ENCODE measurements at places on chromosomes 7 and 10. TPM values are rescaled to one million over a fixed set of nuclear protein-coding genes. Genes with fewer than 3 reads are reported as not detected.

DNA sequence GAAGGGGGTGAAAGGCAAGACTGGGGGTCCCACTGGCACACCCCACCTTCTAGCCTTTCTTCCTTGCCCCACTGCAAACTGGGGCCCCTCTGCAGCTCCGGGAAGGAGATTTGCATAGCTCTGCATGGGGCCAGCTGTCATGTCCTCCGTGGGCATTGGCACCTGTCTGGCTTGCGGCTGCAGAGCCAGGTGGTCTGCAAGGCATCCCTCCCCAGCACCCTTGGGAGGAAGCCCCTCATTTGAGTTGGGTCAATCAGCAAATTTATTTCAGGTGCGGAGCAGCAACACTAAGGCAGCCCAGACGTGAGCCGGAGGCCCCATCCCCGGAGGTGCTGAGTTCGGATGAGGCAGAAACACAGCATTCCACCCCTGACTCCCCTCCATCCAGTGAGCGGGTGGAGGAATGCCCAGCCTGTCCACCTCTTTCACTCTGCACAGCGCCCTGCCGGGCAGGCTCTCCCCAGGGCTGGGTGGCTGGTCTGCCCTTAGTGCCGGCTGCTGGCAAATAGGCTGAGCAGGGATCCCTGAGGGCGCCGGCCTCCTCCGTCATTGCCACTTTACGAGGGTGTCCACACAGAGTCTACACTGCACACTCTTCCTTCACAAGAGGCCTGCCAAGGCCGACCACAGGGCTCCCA is 143.2 kb downstream of the TCERG1L start:
- H3K4me3 ChIP-seq: no peak overlapping the region
- no peaks in the 10 kb centered on the region for H3K36me3 ChIP-seq
- DNase-seq: no peak
- H3K27ac ChIP-seq: no peak overlapping the region
- H3K27me3 ChIP-seq: no peaks in the 10 kb centered on the region

DNA sequence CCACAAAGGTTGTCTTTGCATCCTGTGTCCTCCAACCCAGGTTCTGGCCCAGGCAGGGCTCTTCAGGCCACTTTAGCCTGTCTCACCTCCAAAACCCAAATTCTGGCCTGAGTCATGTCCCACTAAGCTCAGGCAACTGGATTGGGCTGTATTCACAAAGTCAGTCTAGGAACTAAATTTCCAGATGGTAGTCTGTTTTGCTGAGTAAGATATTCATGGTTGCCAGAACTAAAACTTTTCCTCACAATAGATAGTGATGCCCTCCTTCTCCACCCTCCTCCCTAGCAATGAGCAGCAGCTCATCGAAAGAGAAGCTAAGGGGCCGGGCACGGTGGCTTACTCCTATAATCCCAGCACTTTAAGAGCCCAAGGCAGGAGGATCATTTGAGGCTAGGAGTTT is 2.9 kb upstream of the ZNF713 start:
- no peak for DNase-seq
- peaks cover 3% of the 10 kb centered on the region for H3K4me1 ChIP-seq
- no peaks in the 10 kb centered on the region for H3K36me3 ChIP-seq
- H3K27ac ChIP-seq: no peak overlapping the region

- H3K27ac ChIP-seq: no peak overlapping the region
- H3K27me3 ChIP-seq: no peaks in the 10 kb centered on the region
- no peak overlapping the region for H3K4me3 ChIP-seq
- H3K36me3 ChIP-seq: no peaks in the 10 kb centered on the region
Observed at GRCh38 chr7:25009257-25009656, 29.3 kb upstream of the OSBPL3 start.

DNA sequence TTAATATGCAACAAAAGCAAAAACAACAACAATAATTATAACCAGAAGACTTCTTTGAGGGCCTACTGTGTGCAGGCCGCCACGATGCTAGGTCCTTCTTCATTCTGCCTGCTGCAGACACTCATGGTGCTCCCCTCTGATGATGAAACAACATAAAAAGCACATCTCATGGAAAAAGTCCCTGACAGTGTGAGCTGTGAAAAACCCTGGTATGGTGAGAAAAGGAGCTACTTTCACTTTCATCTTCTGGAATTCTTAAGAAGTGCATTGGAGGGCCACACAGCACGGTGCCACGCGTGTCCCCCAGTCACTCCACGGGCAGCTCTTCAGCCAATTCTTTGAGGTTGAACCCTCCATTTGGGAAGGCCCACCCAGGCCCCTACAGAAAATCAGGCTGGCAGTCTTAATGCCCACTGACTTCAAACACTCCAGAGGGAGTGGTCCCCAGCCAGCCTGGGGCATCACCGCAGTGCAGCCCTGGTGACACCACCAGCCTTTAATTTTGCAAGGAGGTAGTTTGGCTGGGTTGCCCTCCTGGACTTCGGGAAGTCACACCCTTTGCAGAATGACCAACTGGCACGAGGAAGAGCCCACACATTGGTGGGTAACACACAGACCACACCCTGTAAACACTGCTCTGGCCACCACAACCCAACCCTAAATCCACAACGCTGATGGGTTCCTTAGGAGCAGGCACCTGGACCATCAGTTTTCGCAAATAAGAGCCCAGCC is 7.7 kb downstream of the KCNMA1 start:
- no peak overlapping the region for H3K4me3 ChIP-seq
- H3K4me1 ChIP-seq: no peaks in the 10 kb centered on the region
- H3K27me3 ChIP-seq: no peaks in the 10 kb centered on the region
- H3K27ac ChIP-seq: no peak overlapping the region

DNA sequence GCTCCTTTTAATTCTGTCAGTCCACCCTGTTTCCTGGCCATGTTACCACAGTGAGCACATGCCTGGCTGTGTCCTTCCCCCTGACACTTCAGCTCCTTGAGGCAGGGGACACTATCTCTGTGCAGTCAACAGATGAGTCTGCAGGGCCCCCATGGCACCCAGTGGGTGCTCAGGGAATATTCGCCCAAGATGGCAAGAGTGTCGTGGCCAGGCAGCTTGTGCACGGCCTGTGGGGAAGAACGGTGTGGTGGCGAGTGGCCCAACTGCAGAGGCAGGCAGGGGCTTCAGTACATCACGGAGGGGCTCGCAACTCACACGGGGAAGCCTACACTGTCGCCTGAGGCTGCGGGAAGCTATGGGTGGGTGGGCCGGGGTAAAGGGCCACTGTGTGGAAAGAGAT is 91.1 kb downstream of the TRRAP start:
- DNase-seq: no peak
- H3K36me3 ChIP-seq: peaks cover 70% of the 10 kb centered on the region
- H3K4me3 ChIP-seq: no peak overlapping the region

DNA sequence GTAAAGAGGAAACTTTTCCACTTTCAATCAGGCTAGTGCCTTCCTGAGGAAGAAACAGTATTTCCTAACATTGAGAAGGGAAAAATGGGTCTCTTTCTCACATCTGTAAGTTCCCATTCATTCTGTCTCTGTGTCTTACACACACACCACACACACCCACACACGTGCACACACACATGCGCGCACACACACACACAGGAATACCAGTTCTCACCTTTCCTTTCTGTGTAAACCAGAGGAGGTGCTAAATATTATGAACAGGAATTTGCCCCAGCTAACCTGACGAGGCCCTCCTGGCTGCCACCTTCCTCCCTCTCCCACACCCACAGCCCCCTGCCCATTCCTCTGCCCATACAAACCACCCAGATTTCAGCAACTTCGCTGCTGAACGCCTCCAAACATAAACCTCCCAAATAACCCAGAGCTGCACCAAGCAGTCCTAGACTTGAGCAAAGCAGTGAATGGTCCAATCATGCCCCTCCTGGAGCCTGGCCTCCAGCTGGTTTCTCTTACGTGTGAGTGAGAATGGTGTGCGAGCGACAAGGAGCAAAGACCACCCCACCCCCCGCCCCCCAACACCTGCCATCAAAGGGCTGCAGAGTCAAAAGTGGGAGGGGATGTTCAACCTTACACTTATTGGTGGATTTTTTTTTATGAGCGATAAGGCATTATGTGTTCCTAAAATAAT is 190.5 kb downstream of the HECW1 start:
- no peaks in the 10 kb centered on the region for H3K27me3 ChIP-seq
- H3K4me1 ChIP-seq: no peaks in the 10 kb centered on the region
- no peak overlapping the region for H3K27ac ChIP-seq
- DNase-seq: no peak
- H3K4me3 ChIP-seq: no peak overlapping the region
- no peaks in the 10 kb centered on the region for H3K36me3 ChIP-seq

GRCh38 chr10:5932345-5932744 is 42.3 kb downstream of the FBH1 start:
- no peak overlapping the region for H3K4me3 ChIP-seq
- no peaks in the 10 kb centered on the region for H3K27me3 ChIP-seq
- peaks cover 21% of the 10 kb centered on the region for H3K36me3 ChIP-seq
- no peak overlapping the region for H3K27ac ChIP-seq
- no peak for DNase-seq

DNA sequence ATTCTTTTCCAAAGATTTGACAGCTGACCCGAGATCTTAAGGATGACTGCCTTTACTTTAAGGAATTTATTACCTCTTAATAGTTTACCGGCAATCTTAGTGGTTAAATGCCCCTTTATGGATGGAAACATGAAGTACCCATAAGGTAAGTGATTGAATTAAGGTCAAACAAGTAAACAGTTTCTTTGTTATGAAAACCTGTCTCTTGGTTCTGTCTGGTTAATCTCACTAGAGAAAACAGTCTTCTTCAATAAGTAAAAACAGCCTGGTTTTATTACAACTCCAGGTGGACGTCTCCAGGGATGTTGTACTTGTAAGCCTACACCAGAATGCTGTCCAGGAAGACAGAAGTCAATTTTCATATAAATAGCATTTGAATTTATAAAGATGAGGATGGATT is 161.8 kb upstream of the MTPN start:
- no peak overlapping the region for H3K4me3 ChIP-seq
- no peaks in the 10 kb centered on the region for H3K4me1 ChIP-seq
- H3K27ac ChIP-seq: no peak overlapping the region
- no peaks in the 10 kb centered on the region for H3K36me3 ChIP-seq
- H3K27me3 ChIP-seq: no peaks in the 10 kb centered on the region

- H3K27me3 ChIP-seq: no peaks in the 10 kb centered on the region
- no peak for DNase-seq
- peak overlapping the region; percentile 42 for H3K4me3 ChIP-seq
- peak overlapping the region; percentile 75 for H3K27ac ChIP-seq
Observed at GRCh38 chr7:100157334-100158228, 942 bp downstream of the TRAPPC14 start.

DNA sequence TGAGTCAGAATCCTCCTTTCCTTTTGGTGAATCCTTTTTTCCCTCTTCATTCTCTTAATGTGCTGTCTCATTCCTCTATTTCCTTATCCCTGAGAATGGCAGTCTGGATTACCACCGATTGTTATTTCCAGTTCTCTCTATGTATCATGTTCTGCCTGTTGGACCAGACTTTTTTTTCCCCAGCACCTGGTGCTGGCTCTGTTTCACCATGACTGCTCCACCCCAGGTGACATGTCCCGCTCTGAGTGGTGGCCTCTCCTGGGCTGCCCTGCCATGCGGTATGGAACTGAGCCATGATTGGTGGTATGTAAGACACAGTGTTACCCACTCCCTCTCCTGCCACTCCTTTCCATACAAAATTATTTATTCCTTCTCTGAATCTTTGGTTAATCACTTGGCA is 399.9 kb downstream of the GATA3 start:
- no peak overlapping the region for H3K4me3 ChIP-seq
- no peak overlapping the region for H3K27ac ChIP-seq
- no peaks in the 10 kb centered on the region for H3K4me1 ChIP-seq
- DNase-seq: no peak
- H3K36me3 ChIP-seq: no peaks in the 10 kb centered on the region
- no peaks in the 10 kb centered on the region for H3K27me3 ChIP-seq

- H3K4me3 ChIP-seq: no peak overlapping the region
- no peak overlapping the region for H3K27ac ChIP-seq
- no peak for DNase-seq
- no peaks in the 10 kb centered on the region for H3K36me3 ChIP-seq
- no peaks in the 10 kb centered on the region for H3K4me1 ChIP-seq
- H3K27me3 ChIP-seq: no peaks in the 10 kb centered on the region
Observed at GRCh38 chr10:88127269-88127668, 263.8 kb downstream of the PTEN start.

GRCh38 chr10:128485701-128486235 is 359.5 kb upstream of the MKI67 start:
- H3K27me3 ChIP-seq: no peaks in the 10 kb centered on the region
- no peak for DNase-seq
- H3K4me3 ChIP-seq: no peak overlapping the region
- H3K27ac ChIP-seq: no peak overlapping the region

DNA sequence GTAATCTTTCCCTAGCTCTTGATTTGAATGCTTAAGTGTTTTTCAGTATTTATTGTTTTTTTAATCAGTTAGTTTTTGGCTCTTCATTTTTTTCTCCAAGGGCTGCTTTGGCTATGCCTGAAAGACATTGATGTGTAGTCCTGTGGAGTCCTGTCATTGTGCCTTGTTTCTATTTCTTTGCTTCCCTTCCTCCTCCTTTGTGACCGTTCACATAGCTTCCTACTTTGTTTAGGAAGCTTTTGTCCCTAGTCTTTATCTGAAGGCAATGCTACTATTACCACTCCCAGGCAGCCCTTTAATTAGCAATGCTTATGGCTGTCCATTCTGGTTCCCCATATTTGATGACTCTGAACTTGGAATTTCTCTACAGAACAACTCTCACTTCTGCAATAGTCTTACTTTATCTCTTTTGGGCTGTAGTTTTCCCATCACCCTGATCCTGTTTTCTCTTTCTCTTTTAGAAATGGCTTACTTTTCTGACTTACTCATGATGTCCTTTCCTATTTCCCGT is 39.9 kb downstream of the ADCYAP1R1 start:
- H3K36me3 ChIP-seq: no peaks in the 10 kb centered on the region
- H3K27ac ChIP-seq: no peak overlapping the region
- no peaks in the 10 kb centered on the region for H3K4me1 ChIP-seq
- H3K27me3 ChIP-seq: no peaks in the 10 kb centered on the region

DNA sequence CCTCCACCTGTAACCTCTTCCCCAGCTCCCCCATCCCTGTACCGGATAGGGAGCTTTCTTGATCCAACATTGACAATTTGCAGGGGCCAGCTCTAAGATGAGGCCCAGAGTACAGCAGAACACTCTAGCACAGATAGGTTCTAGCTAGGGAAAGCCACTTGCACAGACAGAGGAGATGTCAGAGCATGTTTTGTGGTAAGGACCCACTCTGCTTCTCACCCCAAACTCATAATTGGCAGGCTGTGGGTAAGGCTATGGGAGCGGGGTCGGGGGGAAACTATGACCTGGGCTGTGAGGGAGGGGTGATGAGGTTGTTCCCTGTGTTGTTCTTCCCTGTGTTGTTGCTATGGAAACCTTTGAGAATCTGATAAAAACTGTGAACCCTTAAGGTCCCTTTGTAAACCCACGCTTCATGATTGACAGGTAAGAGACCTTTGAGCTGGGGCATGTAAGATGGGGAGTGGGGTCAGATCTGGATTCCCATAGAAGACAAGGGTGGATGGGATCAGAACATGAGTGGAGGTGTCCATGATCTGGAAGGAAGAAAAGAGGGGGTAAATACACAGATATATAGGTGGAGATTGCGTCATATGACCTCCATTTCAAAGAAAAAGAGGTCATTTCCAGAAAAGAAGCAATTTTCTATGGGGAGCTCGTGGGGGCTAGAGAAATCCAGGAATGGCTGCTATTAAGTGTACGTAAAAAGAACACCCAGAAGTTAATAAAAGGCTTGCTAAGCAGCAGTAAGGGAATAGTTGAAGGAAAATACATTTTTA is 4.0 kb downstream of the CALD1 start:
- no peaks in the 10 kb centered on the region for H3K36me3 ChIP-seq
- DNase-seq: no peak
- no peaks in the 10 kb centered on the region for H3K27me3 ChIP-seq
- no peak overlapping the region for H3K4me3 ChIP-seq

The HTRA1 gene
- total RNA-seq: not detected

The LIPK gene
- not detected for total RNA-seq

The TUBB8 gene
- not detected for total RNA-seq

The MAT1A gene
- total RNA-seq: not detected

The EZH2 gene
- 123 TPM for total RNA-seq

The EPHA1 gene
- total RNA-seq: 2.8 TPM

The RBM28 gene
- 77.8 TPM for total RNA-seq

The SLC26A5 gene
- not detected for total RNA-seq

The ELN gene
- not detected for total RNA-seq

The PLXNA4 gene
- total RNA-seq: not detected

Measured in CD8-positive, alpha-beta memory T cell (primary cell).